Dorsolateral prefrontal cortex (tissue), 122 donors: ENCODE measurements at places on chromosomes 2 and 18. TPM values are rescaled to one million over a fixed set of nuclear protein-coding genes. Genes with fewer than 3 reads are reported as not detected.
A peak's percentile ranks its signal among the peaks of the same experiment; 100 is the strongest.

GRCh38 chr18:46302528-46303485, 198.6 kb downstream of the HAUS1 start:
- DNase-seq: no peak

SLC23A3 gene
- 0.73 TPM for total RNA-seq

MGAT4A gene
- 69.7 TPM for total RNA-seq

DNA sequence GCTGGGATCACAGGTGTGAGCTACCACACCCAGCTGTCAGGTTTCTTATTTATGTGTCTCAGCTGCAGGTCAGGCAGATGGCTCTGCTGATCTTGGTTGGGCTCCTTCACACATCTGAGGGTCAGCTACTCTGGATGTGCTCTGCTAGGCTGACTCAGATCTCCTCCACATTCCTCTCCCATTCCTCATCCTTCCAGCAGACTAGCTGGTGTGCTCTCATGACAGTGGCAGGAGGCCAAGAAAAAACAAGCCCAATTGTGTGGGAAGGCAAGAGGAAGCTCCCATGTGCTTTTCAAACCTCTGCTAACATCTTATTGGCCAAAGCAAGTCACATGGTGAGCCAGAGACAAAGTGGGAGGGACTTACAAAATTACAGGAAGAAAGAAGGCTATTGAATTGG, 11.7 kb upstream of the MSH6 start:
- DNase-seq: peak; percentile 73

GRCh38 chr2:235716875-235717496, 223.1 kb downstream of the AGAP1 start:
- DNase-seq: no peak

DNA sequence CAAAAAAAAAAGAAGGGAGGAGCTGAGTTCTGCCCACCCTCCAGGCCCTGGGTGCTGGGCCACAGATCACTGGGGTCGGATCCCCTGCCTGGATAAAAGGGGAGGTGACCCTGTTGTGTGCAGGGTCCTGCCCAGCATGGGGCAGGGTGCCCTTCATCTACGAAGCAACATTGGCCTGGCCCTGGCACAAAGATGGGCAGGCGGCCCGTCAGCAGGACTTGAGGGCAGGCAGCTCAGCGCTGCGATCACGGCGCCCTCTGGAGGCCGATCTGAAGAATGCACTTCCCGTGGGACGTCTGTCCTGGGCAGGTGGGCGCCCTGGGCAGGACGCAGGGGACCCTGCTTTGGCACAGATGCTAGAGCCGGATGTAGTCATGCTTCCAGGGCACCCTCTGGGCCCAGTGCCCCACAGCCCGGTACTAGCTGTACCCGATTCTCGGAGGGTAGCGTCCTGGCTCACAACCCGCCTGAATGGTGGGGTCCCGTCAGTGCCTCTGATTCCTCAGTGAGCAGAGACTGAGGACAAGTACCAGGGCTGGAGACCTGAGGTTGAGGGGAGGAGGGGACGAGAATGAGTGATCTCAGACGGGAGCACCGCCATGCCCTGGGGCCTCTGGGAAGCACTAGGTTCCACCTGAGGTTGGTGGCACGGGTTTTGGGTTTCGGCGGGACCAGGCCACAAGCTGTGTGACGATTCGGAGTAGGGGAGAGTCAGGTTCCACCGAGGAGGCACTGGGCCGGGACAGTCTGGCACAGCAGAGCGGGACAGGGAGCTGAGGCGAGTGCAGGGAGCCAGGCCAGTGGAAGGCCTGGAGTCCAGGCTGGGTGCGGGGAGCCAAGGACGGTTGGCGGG, 18.0 kb downstream of the ARID5A start:
- peak; percentile 79 for DNase-seq

DNA sequence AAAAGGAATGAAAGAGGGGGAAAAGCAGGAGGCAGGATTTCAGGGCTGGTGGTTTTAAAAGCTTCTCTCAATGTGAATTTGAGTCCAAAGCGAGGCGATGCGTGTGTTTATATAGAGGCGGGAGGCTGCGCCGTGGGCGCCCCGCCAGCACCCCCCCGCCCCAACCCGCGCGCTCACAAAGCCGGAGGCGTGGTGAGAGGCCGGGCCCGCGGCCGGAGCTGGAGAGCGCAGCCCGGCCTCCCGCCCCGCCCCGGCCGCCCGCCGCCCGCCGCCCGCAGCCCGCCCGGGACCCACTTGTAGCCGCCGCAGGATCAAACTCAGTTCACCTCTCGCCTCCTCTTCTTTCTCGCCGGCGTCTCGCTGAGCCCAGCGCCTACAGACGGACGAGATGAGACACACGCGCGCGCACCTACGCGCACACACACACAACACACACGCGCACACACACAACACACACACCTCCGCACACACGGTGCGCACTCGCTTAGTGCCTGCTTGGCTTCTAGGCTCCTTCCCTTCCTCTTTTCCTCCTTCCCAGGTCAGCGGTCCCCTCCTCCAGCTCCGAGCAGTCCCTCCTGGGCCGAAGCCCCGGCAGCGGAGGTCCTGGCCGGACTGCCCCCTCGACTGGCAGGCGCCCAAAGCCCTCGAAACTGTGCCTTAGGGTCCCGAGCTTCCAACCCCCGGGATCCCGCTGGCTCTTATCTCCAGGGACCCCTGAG, 1.3 kb upstream of the CYP26B1 start:
- DNase-seq: peak; percentile 58

GRCh38 chr2:36352701-36353100, 2.9 kb upstream of the CRIM1 start:
- no peak for DNase-seq

UGT1A9 gene
- not detected for total RNA-seq

ZNF512 gene
- total RNA-seq: 46.3 TPM

FOSL2 gene
- 40.6 TPM for total RNA-seq

DNA sequence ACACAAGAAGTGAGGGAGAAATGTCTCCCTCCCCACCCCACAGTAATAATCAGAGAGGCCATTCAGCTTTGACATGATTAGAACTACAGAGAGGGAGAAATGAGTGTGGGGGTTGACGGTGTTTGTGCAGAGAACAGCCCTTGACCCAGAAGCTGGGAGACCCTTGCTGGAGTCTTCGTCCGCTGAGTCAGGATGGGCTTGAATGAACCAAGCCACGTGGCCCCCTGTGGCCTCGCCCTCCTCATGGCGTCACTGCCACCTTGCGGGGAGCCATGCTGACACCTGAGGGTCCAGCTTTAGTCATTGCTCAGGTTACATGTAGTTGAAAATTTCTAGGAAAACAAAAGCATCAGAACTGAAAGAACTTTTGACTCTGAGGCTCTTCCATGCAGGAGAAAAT, 101.2 kb downstream of the DGKD start:
- no peak for DNase-seq

DNA sequence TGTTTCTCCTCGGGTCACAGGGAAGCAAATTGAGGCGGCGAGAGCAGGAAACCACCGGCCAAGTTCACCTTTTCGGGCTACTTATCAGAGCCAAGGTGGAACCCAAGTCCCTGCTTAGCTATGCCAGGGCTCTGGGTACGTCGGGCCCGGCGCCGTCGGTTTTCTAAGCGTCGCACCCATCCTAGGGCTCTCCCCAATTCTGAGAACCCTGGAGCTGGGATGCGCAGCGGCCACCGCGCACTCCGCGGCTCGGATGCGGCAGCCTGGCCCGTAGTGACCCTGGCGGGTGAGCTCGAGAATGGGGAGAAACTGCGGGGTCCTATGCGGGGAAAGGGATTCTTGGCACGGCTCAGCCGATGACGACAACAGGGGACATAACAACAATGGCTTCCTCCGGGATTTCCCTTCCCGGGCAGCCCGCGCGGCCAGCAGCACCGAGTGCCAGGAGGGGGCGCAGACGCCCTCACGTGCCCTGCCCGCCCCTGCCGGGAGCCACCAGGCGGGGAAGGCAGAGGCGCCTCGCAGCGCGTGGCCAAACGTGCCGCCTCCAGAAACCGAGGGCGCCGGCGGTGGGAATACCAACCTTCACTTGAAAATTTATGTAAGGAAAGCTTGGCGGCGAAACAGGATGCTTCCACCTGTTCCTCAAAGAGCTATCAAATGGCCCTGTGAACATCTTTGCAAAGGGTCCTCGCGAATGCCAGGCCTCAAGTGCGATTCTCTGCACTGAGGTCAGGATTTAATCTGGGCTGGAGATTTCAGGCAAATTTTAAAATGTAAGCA, 2.1 kb upstream of the SLC30A3 start:
- peak; percentile 38 for DNase-seq

DNA sequence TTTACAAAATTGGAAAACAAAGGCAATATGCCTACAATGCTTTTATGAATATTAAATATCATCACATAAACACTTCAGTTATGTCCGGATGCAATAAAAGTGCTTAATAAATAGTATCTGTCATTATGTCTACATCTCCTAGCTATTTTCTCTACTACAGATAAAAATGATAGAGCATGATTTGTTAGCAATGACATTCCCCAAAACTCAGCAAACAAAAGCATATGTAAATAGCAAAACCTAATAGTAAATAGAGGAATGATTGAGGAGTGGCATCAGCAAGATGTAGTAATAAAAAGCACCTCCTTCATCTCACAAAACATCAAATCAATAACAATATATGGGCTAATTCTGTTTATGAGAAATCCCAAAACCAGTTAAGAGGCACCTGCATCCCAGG, 46.5 kb upstream of the COL5A2 start:
- DNase-seq: no peak

- no peak for DNase-seq
Measured at GRCh38 chr2:192499476-192499875, 304.7 kb upstream of the TMEFF2 start.

DNA sequence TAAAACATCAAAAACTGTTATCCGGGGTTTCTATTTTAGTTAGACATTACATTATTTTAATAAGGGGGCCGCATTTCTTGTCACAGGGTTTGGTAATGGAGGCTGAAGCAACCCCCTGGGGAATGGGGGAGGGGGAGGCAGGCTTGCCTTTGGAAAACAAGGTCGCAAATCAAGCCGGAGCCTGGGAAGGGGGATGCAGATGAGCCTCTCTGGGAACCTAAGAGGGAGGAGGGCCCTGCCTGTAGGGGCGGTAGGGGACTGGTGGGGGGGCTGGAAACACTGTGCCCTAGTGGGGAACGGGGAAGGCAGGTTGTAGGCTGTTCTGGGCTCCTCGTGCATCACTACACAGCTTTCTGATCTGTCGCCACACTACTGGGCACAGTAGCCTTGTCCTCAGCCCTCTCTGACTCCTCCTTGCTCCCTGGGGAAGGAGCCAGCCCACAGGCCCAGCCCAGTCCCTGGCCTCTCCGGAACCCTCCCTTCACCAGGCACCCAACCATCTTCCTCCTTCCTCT, 170.2 kb upstream of the SMAD2 start:
- DNase-seq: no peak

TWIST2 gene
- total RNA-seq: 1.0 TPM

DNA sequence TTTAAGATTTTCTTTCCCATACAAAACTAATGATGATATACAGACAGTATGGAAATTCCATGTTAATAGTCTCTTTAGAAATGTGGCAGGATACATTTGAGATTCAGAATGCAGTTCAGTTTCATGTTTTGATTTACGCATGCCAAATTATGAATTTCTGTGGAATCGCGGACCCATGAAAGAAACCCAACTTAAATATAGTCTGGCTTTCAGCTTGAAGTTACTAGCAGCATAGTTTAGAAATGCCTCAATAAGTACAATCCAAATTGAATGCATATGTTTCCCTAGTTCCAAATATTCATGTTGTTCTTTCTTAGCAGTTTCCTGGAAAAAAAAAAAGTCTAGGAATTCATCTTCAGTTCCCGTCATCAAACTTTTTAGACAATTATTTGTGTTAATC, 164.1 kb upstream of the RASGRP3 start:
- DNase-seq: no peak

UGT1A3 gene
- total RNA-seq: not detected

GRCh38 chr2:8432706-8433336, 249.0 kb upstream of the ID2 start:
- DNase-seq: no peak

- no peak for DNase-seq
Measured at GRCh38 chr2:223762853-223763252, 74.5 kb downstream of the AP1S3 start.

PDCD1 gene
- not detected for total RNA-seq

DNA sequence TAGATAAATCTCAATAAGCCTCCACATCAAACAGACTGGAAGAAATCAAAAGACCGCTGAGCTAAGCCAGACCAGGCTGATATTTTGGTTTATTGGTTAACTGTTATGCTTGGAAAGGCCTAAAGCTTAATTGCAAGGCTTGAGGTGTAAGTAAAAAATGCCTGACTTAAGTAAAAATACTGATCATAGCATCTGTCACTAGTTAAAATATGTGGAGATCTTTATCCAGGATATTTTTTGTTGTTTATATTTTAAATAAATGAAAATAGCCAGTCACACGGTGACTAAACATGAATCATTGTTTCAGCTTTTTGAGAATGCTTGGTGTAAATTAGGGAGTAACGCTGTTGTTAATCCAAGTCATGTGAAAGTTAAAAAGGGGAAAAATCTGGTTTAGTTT, 127.9 kb downstream of the THADA start:
- DNase-seq: no peak

- DNase-seq: no peak
Measured at GRCh38 chr2:79025421-79025820, at the start of gene REG3G. TSS of gene REG3G (plus strand) at chr2:79025702. CDS start at chr2:79026094, 392 bp downstream.

DNA sequence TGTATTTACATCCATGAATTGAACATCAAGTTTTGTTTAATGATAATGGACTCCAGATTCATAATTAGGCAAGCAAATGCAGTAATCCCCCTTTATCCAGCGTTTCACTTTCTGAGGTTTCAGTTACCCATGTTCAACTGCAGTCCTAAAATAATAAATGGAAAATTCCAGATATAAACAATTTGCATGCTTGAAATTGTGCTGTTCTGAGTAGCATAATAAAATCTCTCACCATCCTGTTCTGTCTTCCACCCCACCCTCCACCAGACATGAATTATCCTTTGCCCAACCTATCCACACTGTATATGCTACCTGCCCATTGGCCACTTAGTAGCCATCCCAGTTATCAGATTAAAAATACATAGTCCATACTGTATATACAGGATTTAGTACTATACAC, 224.5 kb upstream of the CHAC2 start:
- DNase-seq: no peak

DNA sequence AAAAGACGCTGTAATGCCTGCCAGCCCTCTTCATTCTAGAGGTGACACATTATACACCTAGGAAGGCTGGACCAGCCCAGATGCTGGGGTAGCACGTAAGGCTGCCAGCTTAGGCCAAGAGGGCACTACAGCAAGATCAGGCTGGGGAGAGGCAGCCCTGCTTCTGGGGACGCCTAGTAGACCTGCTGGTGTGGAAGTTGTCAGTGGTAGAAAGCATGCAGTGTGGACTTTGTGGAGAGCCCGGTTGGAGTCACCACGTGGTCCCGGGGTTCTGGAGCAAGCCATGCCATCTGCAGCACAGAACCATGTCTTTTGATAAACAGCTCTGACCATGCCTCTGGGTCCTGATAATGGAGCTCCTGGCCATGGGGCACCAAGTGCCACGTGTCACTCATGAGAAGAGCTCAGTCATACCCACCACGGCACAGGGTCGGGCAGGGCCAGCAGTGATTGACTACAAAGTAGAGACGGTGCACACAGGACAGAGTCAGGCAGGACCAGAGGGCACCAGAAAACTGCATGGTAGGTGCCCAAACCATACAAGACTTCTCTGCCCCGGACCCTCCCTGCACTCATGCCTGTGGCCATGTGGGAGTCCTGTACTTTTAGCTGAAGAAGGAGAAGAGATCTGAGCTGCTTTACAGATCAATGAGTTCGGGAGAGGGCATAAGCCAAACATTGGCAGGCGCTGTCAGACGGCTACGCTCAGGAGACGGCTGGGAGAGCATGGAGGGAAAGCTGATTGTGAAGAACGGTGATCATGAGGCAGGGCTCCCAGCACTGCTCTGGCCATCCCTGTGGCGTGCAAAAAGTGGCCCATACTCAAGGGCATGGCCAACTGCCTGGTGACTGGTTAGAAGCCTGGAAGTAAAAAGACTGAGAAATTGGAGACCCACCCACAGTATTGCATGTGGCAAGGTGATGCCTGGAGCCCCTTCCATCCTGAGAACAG, 114.9 kb downstream of the EIPR1 start:
- DNase-seq: no peak

PRR30 gene
- total RNA-seq: not detected
